ENCODE measurements at places on chromosomes 13 and 19.

DNA sequence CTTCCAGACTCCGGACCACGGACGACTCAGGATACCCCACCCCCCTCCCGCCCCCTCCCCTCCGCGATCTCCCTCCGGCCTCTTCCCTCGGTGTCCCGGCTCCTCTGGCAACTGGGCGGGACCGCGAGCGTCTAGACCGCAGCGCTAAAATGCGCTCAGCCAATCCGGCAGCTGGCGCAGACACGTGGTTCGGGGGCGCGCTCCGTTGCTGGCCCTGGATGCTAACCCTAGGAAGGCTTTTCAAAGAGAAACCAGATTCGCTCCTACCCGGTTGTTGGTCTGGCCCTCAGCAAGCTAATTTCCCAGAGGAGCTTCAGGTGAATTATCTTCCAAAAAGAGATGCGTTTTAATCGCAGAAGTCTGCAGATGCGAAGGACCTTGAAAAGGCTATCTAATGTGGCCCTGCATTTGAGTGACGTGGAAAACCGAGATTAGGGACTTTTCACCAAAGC is at the start of gene DZIP1:
Gene DZIP1 (minus strand): TSS at position 106 of the 452 bp plus-strand sequence. CDS start 2,677 bp downstream, outside the sequence.
- DNase-seq = peak; percentile 88

GRCh38 chr19:16227837-16228636 is 30.3 kb downstream of the AP1M1 start:
- peak; percentile 47 for DNase-seq

DNA sequence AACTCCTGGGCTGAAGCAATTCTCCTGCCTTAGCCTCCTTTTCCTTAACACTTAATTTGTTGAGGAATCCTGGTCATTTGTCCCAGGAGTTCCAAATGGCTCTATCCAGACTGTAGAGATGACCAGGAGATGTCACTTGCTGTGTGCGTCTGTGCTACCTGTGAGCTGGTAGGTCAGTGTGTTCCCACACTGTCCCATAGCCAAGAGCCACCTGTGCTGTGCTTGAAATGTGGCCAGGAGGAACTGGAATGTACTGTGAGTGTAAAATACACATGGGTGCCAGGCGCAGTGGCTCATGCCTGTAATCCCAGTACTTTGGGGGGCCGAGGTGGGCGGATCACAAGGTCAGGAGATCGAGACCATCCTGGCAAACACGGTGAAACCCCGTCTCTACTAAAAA is 29.4 kb upstream of the KDM4B start:
- no peak for DNase-seq

GRCh38 chr13:94710881-94711560 is 1.3 kb downstream of the SOX21 start:
- DNase-seq = no peak

- DNase-seq = no peak
Observed at GRCh38 chr13:75489502-75490263, 7.7 kb upstream of the TBC1D4 start.

- no peak for DNase-seq
Observed at GRCh38 chr19:50823389-50824042, at the start of gene KLK1. Gene KLK1, minus strand, starts transcription at chr19:50823787. Its CDS starts 39 bp downstream, at chr19:50823748.

GRCh38 chr19:34391813-34392212 is 12.4 kb upstream of the PDCD2L start:
- DNase-seq = no peak

Data from heart left ventricle (tissue), 16 donors.